ENCODE measurements at places on chromosomes 11 and 22. TPM values are rescaled to one million over a fixed set of nuclear protein-coding genes. Genes with fewer than 3 reads are reported as not detected.

TOB2 gene
- 111 TPM for total RNA-seq

DEFB131B gene
- total RNA-seq = not detected

GGTLC2 gene
- total RNA-seq = not detected

GRCh38 chr11:57588046-57588710, 9.3 kb upstream of the SERPING1 start:
- no peak for DNase-seq

DNA sequence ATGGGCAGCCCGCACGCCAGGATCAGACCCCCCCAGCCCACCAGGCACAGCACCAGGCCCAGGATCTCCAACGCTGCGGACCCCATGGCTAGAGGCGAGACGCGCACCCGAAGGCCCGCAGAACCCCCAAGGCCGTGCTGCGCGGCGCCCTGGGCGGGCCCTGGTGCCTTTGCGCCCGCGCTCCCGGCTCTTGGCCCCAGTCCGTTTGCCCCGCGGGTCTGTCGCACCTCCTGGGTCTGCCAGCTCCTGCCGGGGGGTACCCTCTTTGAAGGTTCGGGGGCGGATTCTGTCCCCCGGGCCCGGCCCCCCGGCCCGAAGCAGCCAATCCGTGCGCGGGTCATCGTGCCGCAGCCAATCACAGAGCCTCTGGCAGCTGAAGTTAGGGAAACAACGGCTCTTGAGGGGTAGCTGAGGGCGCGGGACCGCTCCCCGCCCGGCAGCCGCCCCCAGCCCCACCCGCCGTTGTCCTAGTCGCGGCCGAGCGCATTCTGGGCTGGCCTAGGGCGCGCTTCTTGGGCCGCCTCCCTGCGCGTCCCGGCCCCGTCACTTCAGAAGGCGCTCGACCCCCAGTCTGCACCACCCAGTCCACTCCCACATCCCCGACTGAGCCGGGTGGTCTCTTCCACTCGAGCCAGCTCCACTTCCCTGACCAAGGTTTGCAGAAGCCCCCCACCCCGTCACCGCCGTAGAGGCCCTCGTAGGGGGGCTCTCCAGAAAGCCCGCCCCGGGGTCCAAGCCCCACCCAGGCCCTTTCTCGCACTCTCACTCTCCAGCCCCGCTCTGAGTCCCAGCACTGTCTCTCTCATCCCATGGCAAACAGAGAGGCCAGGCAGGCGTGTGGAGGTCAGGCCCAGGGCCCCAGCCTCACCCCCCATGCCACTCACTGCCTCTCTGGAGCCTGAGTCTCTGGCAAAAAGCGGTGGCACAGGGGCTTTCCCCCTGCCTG, at the start of gene CLDN5:
Gene CLDN5, minus strand, starts transcription at position 241 of the 946 bp plus-strand sequence. Its CDS starts 155 bp downstream, at position 86.
- no peak for DNase-seq

DNA sequence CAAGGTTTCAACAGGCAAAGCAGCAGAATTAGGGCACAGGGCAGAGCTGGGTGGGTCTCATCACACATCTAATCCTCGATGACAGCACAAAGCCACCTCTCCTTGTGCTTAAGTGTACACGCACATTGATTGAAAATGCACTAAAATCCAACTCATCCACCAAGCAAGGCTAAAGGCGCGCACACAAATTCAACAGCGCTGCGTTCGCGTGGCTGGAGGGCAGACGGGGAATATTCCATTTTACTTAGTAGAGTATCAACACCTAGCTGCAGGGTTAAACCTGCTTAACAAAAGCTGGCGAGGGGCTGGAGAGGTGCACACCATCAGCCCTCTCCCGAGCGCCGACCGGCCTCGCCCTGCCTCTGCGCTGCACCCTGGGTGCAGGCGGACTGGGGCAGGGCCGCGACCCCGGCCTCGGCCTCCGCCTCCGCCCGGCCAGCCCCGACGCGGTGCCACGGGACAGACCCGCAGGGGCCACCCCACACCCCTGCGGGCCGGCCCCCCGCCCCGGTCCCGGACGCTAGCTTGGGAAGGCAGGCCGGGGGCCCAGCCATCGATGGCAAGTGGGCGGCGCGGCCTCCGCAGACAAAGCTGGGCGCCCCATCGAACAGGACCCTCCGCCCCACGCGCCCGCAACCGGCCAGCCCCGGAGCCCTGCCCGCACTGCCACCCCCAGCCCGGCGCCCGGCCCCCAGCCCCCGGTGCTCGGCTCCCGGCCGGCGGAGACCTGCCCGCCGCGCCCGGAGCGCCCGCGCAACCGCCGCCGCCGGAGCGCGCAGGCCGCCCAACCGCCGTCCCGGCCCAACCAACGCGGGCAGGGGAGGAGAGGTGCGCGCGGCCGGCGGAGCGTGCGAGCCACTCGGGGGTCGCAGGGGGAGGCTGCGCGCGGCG, 929 bp downstream of the PRDM10 start:
- DNase-seq = peak; percentile 41

DNA sequence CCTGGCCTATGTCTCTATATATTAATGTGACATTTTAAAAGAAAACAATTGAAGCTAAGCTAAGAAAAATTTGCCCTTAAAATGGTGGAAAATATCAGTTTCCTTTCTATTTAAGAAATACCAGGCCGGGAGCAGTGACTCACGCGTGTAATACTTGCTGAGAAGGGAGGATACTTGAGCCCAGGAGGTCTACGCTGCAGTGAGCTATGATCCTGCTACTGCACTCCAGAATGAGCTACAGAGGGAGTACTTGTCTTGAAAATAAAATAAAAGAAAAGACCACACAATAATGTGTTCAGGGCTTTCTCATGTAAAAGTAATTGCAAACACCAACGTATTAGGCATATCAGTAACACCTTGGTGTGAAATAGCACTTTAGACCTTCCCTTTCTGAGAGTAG, 1.4 kb upstream of the PRSS23 start:
- no peak for DNase-seq

- DNase-seq = no peak
These were observed 1428.0 kb upstream of the TENM4 start for GRCh38 chr11:80868831-80869230.

DNA sequence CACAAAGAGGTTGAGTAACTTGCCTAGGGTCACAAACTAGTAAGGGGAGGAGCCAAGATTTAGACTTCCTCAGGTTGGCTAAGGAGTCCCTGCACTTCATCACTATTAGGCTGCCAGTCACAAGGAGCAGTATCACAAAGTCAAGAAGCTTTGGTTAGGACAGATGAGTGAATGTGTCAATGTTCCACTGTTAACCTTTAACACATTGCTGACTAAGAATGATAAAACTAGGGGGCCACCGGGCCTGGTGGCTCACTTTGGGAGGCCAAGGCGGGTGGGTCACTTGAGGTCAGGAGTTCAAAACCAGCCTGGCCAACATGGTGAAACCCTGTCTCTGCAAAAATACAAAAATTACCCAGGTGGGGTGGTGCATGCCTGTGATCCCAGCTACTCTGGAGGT, 32.0 kb downstream of the TMEM123 start:
- DNase-seq = no peak

DNA sequence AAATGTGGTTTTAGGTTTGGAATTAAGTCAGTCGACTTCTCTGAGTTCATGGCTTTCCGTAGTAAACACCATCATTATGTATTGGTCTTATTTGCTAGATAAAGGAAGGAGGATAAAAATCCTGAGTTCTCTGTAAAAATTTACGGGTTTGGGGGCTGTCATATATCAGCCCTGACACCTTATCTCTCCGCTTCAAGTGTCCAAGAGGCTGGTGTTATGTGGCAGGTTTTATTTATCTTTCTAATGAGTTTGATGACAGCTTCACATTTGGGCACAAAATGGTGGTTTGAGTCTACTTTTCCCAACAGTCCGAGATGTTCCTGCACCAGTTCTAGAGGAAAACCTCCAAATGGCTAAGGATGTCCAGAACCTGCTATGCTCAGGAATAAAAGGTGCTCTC, 67.3 kb upstream of the VSTM5 start:
- no peak for DNase-seq

GRCh38 chr11:87141322-87141721, 103.6 kb downstream of the TMEM135 start:
- no peak for DNase-seq

DNA sequence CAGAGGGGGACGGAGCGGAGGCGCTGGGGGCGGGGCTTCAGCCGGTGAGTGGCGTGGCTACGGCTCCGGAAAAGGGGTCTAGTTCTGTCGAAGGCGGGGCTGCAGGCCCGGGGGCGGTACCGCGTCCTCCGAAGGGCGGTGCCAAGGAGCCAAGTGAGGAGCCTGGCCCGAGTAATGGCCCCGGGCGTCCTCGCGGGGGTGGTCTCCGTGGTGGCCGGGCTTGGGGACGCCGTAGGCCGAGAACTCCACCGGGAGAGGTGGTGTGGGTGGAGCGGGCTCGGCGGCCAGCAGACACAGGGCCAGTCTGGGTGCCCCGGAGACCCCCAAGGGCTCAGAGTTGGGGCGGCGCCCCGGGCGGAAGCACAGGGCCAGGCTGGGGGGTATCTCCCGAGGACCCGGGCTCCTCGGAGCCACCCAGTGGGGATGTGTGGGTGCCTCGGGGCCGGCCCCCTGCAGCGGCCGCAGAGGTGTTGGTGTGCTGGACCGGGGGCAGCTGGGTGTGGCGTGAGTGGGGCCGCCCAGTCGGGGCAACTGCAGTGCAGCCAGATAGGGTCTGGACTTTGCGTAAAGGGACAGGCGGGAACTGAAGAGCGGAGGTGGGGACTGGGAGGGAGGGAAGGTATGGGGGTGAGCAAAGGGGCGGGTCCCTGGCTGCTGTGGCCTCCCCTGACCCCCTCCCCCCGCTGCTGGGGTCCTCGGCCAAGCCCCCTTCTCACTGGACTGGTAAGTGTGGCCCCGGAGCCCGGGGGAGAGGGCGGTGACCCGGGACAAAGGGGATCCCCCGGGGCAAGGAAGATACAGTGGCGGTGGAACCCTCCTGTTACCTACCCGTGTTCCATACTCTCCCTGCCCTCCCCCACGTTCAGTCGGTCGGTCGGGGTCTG, 838 bp downstream of the FKBP2 start:
- DNase-seq = no peak

DNA sequence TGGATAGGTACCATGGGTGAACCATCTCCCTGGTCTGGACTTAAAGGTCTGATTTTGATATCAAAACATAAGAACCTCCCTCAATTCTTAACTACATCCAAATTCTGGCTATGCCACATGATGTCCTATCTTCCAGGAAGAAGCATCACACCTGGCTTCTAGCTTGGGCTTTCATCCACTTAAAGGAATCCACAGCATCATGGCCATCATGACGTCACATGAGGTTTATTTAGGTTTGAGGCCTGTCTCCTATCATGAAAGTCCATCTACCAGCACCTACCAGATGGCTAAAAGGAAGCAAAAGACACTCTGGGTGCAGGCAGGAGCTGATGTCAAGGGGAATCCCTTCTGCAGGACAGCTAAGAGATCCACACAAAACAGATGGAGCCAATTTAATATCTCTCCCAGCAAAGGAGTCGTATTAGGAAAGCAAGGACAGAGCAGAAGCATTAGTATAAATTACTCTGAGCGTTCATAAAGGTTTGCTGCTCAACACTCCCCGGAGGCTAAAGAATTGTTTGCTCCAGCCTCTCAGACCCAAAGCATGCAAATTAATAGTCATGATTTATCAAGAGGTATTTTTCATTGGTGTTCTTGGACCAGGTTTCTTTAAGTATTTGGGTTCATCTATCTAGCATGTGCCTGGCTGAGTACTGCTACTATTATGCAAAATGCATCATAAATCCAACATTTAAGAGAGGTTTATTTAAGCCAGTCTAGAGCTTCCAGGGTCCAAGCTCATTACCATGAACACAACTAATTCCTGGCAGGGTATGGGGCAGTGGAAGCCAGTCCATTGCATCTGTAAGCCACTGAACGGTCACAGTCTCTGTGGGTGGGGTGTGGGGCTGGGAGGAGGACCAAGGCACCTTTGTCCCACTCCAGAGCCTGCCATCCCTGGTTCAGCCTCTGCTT, 47.2 kb downstream of the GALNT18 start:
- DNase-seq = no peak

DNA sequence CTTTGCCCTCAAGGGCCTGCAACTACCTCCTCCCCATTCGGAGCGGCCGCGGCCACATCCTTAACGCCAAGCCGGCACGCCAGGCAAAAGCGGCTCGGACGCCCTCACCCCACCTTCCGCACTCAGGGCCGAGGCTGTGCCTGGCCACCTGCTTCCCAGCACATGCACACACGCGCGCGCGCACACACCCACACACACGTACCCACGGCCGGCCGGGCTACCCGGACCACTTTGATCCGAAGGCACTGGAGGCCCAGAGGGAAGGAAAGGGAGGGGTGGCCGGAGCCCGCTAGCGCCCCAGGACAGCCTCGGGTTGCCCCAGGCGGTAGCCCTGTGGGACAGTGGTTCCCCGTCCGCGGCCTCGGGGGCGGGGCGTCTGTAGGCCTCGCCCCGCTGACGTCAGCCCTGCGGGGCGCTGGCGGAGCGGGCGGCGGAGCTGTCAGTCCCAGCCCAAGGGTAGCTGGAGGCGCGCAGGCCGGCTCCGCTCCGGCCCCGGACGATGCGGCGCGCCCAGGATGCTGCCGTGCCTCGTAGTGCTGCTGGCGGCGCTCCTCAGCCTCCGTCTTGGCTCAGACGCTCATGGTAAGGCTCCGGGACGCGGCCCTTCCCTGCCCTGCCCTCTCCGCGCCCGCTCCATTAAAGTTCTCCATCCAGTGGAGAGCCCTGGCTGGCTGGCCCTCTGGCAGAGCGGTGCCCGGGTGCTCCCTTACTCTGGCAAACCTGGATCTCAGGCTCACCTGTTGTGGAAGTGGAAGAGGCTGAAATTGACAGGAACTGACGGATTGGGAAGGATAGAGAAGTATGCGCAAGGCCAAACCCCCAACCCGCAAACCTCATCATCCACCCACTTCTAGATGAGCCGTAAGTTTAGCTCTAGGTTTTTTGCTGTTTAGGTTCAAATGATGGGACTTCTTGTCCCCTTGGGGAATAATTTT, at the start of gene IL10RA:
Gene IL10RA, plus strand, starts transcription at position 442 of the 935 bp plus-strand sequence. Its CDS starts 74 bp downstream, at position 516.
- peak; percentile 85 for DNase-seq

- DNase-seq = no peak
These were observed 63.4 kb downstream of the AAMDC start for GRCh38 chr11:77884186-77884828.
